ENCODE measurements at places on chromosomes 6 and 20.

GRCh38 chr20:56433880-56434255 lies 21.8 kb downstream of the CASS4 start:
- DNase-seq: no peak

GRCh38 chr6:23349521-23350147 lies 776.4 kb upstream of the NRSN1 start:
- DNase-seq: no peak

DNA sequence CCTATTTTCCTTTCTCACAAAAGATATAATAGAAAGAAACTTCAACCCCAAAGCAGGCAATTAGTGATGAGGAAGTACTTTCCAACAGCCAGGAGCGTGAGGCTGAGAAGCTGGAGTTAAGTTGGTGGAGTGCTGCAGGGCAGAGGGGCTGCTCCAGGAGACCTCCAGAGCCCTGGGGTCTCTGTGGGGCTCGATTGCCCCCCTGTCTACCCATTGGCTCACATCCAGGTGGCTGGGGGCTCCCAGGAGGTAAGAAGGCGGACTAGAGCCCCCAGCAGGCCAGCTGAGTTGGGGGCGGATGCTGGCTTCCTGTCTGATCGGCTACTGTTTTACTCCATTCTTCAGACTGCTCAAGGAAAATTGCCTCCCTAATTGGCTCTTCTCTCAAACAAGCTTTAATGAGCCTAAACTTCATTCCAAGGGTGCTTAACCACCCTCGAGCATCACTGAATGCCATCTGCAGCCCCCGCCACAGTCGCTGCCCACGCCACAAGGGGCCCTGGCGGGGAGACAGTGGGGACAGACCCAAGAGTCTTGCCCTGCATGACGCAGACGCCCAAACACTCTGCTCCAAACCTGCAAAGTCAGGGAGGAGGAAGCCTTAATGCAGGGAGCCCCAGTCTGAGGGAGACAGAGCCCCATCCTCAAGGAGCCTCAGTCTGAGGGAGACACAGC lies 78.6 kb downstream of the MDGA1 start:
- DNase-seq: peak; percentile 36

GRCh38 chr6:12578751-12579150 lies 137.8 kb upstream of the PHACTR1 start:
- no peak for DNase-seq

GRCh38 chr20:52242237-52243230 lies 51.0 kb upstream of the ZFP64 start:
- DNase-seq: peak; percentile 47

- no peak for DNase-seq
Observed at GRCh38 chr6:53032849-53033248, 32.4 kb upstream of the FBXO9 start.

GRCh38 chr6:1527073-1527457 lies 82.7 kb upstream of the FOXC1 start:
- no peak for DNase-seq

DNA sequence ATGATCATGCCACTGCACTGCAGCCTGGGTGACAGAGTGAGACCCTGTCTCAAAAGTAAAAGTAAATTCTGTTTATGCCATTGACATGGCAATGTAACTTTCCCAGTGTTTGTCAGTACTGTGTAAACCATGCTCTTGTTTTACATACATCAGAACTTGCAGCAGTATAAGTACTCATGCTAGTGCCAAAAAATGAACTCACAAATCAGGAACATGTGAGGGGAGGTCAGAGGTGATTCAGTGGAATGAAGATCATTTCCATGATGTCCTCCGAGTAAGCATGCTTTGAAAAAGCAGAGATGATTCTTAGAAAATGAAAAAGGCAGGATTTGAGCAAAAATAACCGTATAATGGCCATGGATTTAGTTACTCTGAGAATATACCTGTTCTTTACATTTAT lies 81.9 kb downstream of the ANKS1A start:
- no peak for DNase-seq

GRCh38 chr6:20013066-20013861 lies 176.1 kb downstream of the ID4 start:
- DNase-seq: no peak

DNA sequence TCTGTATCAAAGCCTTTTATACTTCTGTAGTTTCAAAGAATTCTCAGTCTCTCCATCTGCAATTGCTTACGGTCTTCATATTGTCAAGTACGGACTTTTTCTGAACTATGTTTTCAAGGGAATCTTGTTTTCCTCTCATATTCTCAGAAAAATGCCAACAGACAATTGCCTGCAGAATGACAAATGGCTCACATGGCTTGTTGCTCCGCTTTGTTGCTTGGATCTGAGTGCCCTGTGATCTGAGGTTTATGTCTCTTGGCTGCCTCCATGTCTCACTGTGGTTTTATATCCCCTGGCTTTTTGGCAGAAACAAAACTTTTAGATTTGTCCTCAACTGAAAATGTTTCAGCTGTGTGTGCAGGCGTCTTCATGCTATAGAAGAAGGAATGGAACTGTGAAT lies 285.4 kb upstream of the CHD6 start:
- DNase-seq: no peak

DNA sequence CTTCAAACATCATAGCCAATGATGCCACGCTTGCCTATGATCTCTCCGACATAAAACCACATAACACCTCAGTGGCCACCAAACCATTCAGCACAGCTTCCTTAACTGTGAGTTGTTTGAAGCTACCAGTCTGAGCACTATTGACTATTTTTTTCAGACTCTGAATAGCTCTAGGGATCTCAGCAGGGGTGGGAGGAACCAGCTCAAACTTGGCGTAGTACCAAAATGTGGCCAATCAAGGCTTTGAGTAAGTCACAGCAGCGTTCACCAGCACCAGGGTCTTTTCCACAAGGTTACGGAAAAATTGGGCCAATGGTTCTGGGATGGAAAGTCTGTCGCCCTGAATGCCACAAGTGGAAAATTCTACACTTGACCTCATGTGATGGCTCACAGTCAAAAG lies 70.6 kb downstream of the SMPDL3A start:
- DNase-seq: no peak

GRCh38 chr6:35302604-35303241 lies 5.1 kb downstream of the DEF6 start:
- peak; percentile 87 for DNase-seq

DNA sequence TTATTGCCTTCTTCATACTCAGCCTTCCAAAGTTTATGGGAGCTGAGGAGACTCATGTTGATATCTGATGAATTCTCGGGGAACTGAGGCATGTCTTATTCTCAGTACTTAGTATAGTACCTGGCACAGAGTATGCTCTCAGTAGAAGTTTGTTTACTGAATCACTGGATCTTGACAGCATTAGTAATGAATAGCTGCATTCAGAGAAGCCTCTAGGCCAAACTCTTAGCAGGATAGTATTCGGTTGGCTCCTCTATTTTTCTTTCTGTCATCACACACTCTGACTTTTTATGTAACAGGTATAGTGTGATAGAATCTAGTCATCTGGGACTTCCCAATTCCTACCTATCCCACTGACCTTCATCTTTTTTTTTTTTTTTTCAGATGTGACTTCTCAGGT lies 566.4 kb upstream of the MAN1A1 start:
- no peak for DNase-seq

DNA sequence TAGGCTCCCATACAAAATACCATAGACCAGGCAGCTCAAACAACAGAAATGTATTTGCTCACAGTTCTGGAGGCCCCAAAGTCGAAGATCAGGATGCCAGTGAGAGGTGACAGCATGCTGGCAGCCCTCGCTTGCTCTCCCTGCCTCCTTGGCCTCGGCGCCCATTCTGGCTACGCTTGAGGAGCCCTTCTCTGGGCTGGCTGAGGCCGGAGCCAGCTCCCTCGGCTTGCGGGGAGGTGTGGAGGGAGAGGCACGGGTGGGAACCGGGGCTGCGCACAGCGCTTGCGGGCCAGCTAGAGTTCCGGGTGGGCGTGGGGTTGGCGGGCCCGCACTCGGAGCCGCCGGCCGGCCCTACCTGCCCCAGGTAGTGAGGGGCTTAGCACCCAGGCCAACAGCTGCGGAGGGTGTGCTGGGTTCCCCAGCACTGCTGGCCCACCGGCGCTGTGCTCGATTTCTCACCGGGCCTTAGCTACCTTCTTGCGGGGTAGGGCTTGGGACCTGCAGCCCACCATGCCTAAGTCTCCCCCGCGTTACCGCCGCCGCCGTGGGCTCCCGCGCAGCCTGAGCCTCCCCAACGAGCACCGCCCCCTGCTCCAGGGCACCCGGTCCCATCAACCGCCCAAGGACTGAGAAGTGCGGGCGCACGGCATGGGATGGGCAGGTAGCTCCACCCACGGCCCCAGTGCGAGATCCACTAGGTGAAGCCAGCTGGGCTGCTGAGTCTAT lies 32.6 kb upstream of the SERPINB9 start:
- no peak for DNase-seq

GRCh38 chr20:21259346-21259745 lies 43.8 kb upstream of the XRN2 start:
- no peak for DNase-seq

GRCh38 chr20:63404129-63405085 lies 43.3 kb upstream of the CHRNA4 start:
- DNase-seq: no peak

DNA sequence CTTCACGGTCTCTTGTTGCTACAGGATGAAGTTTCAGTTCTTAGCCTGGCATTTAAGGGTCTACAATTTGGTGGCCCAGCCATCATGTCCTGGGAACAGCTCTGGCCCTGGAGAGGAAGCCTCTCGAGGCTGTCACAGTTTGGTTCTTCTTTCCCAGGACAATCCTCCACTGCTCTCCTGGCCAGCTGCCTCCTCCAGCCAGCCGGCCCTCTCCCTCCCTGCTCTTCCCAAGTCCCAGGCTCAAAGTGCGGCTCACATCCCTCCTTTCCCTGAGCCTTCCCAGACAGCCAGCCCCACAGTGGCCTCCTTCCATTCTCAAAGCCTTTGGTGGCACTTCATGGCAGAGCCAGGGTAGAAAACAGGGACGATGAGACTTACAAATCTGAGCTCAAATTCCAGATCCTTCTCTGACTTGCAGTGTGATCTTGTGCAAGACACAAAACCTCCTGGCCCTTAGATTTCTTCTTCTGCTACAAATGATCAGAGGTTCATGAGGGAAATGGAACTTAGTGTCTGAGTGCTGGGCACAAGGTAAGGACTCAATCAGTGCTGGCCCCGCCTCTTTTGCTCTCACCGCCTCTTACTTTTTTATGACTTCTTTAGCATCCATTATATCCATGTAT lies 223.8 kb upstream of the ECI2 start:
- DNase-seq: peak; percentile 65

- DNase-seq: no peak
Observed at GRCh38 chr6:156645097-156645496, 132.1 kb upstream of the ARID1B start.

- no peak for DNase-seq
Observed at GRCh38 chr6:84606860-84607259, 157.5 kb downstream of the TBX18 start.

DNA sequence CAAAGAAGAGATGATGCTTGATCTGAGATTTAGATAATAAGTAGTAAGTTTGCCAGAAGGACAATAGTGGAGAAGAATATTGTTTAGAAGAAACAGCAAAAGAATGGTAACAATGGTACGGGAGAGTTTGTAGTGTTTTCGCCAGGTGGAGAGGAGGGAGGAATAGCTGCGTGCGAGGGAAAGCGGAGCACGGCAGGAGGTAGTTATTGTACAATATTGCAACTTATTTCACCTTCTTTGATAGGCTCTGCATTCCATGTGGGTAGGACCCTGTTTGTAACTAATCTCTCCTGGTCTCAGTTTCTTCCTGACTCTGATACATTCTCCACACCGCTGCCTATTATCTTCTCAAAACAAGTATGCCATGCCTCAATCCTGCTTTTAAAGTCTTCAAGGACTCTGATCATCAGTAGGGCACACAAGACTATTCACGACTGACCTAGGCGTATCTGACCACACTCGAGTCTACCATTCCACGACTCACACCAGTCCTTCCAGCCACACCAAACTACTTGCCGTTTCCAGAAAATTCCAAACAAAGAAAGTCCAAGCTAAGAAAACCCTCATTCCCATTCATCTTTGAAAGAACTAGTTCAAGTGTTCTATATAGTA lies 1.1 kb downstream of the PPIL4 start:
- no peak for DNase-seq

DNA sequence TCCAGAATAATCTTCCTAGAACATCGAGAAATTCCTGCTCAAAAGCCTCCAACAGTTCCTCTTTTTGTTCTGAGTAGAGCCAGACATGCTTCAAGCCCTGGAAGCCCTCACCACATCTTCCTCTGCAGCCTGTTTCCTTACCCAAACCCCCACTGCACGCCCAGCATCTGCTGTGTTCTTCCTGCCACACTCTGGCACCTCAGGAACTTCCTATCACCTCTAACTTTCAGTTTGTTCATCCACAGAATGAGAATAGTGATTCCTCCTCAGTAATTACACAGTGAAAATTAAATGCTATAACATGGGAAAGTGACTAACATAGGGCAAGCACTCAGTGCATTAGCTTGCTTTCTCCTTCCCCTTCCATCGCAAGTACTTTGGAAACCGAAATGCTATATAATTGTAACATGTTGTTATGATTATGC lies 26.3 kb downstream of the C6orf89 start:
- peak; percentile 22 for DNase-seq

DNA sequence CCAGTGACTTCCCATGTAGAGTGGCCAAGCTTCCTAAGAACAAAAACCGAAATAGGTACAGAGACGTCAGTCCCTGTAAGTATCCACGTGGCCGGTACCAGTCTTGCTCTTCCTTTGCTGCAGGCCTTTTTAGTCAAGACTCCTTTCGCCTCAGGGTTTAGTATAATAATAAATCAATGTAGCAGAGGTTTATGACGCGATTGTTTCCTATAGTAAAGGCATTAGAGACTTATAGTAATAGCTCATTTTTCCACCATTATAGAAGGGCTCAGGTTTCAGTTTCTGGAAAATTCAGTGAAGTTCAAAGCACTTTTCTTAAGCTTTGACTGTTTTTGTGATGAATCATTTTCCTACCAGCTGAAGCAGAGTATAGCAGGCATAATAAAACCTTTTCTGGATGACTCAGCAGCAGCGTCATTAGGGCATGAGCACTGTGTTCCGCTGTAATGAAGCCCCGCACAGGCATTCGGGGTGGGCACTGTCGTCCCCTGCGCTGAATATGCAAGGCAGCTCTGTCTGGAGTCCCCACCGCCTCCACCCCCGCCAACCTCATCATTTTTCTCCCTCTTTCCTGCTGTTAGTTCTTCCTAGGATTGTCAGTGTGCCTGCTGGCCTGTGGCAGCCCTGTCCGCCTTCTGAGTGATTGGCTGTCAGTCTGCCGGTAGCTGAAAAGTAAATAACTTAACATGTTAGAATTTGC lies 51.3 kb downstream of the PTPN1 start:
- no peak for DNase-seq

Data from inflammatory macrophage treated with lipopolysaccharide for 4 hours (primary cell).